ENCODE measurements at places on chromosomes 5 and 9.
A peak's percentile ranks its signal among the peaks of the same experiment; 100 is the strongest.

- DNase-seq = no peak
Measured at GRCh38 chr9:26773056-26773455, 119.5 kb downstream of the CAAP1 start.

DNA sequence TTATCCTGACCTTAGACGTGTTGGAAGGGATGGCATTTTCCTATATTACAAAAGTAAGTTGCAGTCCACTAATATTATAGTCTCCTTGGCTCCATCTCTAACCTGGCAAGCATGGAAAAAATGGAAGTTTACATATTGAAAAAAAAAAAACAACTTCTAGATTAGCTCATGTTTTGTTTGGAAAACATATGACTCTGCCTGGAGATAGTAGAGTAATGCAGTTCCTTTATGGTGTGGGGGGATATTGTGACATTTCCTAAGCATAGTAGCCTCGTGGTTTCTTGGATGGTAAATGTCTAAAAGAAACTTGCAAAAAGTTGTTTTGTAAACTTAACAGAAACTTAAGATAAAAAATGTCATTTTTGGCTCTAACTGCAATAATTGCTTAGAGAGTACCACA is 244.4 kb upstream of the FBXL7 start:
- no peak for DNase-seq

GRCh38 chr5:127061956-127062355 is 11.3 kb downstream of the C5orf63 start:
- no peak for DNase-seq

DNA sequence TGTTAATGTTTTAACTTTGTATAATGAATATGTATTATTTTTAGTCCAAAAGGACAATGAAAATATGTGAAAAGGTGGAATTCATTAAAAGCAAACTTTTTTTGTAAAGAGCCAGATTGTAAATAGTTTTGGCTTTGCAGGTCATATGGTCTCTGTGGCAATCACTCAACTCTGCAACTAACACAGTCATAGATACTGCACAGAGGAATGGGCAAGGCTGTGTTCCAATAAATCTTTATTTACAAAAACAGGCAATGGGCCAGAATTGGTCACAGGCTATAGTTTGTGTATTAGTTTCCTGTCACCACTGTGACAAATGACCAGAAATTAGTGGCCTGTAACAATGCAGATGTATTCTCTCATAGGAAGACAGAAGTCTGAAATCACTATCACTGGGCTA is 125.4 kb upstream of the PTCH1 start:
- no peak for DNase-seq

DNA sequence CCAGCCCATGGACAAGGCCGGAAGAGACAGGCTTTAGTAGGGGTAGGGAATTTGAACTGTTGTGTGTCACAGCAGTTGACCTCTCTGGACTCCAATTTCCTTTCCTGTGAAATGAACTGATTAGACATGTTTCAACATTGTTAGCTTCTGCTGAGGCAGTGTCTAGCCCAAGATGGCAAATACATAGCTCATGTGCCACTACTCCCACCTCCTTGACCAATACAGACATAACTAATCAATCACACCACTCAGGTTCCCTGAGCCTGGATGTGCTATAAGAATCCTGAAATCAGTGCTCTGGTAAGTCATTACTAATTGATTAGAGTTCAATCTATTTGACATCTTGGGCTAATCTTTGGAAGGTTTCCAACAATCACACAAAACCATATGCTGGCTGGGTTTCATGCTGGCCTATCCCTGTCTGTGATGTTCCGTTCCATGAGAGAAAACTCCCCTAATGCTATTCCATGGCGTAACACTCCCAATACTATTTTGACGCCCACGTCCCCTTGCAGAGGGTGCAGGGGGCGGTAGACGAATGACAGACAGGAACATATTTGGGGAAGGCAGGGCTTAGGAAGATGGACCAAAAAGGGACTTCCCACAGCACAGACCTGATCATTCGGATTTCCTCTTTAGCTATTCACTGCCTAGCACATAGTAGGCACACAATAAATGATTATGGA is 95.2 kb downstream of the PDE6A start:
- DNase-seq = no peak

DNA sequence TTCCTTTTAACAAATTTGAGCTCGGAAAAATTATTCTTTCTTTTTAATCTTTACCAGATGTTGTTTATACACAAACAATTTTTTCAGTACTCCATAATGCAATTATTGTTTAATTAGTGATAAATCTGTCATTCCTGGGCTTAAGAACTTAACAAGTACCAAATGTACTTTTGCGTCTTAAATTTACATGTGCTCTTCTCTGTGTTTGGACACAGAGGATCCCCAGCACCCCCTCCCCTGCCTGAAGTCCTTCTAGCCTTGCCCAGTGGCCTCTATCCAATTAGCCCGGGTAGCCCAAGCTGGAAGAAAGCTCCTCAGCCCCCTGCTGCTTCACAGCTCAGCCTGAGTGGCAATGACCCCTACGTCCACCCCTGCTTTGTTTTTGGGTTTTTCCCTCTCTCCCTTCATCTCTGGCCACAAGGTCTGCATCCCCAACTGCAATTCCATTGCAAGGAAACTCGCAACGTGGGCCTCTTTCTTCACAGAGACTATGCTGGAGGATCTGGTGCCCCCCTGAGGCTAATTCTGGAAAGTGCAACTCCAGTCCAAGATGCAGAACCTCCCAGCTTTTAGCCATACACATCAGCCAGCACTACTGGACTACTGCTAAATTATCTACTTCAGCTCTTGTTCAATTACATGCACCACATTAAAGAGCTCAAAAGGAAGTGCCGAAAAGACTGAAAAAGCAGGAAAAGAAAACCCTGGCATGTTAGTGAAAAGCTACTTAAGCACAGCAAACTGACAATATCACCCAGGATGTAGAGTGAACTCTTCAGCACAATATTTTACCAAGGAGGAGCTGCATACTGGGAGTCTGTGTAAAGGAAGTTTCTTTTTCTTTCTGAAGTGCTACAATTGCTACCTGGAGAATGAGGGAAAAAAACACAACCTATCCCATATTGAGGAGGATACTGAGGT is 186.2 kb downstream of the FANCC start:
- DNase-seq = peak; percentile 78

- DNase-seq = no peak
Measured at GRCh38 chr5:149969181-149969930, 8.8 kb downstream of the SLC26A2 start.

DNA sequence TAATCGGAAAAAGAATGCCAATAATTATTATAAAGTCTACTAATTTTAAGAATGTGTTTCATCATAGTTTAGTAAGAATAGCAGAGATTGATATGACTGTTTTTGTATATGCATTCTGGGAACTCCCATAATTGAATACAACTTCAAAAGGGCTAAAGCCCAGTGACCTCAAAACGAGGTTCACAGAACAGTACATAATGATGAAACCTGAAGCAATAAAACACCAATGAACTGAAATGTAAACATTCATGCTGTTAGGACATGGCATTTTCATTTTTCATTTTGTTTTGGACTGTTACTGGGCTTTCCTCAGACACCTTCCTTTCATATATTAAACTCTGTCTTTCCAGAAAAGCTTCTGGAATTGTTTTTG is 684 bp upstream of the JMY start:
- no peak for DNase-seq

GRCh38 chr9:738209-738915 is 103.1 kb upstream of the DMRT1 start:
- no peak for DNase-seq

DNA sequence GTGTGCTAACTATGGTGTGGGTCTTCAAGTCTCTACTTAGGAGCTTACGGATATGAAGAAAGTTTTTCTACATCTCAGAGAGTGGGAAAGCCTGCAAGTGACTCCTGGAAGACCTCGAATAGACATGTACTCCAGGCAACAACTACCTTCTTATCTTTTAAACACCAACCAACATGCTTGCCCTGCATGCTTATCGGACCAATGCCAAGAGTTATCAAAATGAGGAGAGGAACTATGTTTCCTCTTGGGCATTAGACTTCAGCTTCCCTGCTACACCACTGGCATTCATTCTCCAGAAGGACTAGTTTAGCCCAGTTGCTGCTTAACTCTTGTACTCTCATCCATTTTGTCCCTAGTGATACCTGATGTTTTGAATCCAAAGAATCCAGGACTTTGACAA is 74.7 kb upstream of the MAN2A1 start:
- no peak for DNase-seq

- no peak for DNase-seq
Measured at GRCh38 chr5:98839469-98840383, 66.3 kb downstream of the RGMB start.

- no peak for DNase-seq
Measured at GRCh38 chr9:94250456-94250855, 8.6 kb upstream of the ZNF169 start.

GRCh38 chr9:74322661-74323314 is 174.3 kb upstream of the RORB start:
- DNase-seq = no peak

DNA sequence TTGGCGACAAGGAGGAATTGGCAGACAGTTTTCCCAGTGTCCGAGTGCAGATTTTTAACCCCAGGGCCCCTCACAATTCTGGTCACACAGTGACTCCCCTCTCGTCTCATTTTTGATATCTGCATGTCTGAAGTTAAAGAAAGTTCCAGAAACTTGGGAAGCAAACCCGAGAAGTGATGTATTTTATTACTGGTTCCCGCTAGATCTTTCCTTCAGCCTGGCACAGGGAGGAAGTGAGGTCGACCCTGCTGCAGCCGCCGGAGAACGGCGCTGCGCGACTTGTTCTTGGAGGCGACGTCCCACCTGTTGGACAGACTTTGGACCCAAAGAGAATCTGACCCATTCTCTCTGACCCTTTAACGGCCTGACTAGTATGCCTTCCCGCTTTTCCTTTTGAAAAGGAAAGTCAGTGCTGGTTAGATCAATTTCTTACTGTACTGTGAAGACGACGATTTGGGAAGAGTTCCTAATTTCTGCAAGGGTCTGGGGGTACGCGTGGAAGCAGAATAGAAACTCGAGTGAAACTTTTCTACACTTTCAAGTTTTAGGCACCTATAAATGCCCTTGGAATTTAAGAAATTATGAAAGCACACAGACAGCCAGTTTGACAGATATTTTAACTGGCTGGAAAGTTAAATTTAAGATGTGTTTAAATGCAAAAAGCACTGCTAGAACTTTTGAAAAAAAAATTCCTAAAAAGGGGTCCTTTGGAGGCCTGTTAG is 744 bp downstream of the OTULIN start:
- peak; percentile 49 for DNase-seq

- DNase-seq = no peak
Measured at GRCh38 chr5:88388476-88389337, 120.1 kb upstream of the TMEM161B start.

- no peak for DNase-seq
Measured at GRCh38 chr9:136187683-136188586, 17.0 kb downstream of the LHX3 start.

DNA sequence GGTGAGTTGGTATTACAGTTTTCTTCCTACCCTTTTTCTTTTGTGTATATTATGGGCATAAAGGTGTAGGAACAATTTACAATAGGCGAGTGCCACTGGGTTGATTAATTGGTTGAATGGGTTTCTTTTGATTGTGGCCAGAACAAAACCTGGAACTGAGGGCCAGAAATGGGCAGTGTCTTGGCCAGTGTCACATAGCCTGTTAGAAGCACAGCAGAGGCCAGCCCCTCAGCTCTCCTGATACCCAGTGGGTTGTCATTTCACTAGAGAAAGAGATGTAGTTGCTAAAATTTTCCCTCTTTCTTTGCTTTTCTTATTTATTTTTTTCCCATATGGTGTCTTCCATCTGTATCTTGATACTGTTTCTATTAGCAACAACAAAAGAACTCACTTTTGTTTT is 38.8 kb upstream of the SEMA6A start:
- no peak for DNase-seq

Measured in midbrain (tissue), 1 donor.